Stimulated activated CD4-positive, alpha-beta T cell treated with anti-CD3 and anti-CD28 coated beads, Interleukin-1b, Interleukin-23, amount 100 ng/mL, for 4 hours (primary cell): ENCODE measurements at places on chromosomes 2 and 18.

DNA sequence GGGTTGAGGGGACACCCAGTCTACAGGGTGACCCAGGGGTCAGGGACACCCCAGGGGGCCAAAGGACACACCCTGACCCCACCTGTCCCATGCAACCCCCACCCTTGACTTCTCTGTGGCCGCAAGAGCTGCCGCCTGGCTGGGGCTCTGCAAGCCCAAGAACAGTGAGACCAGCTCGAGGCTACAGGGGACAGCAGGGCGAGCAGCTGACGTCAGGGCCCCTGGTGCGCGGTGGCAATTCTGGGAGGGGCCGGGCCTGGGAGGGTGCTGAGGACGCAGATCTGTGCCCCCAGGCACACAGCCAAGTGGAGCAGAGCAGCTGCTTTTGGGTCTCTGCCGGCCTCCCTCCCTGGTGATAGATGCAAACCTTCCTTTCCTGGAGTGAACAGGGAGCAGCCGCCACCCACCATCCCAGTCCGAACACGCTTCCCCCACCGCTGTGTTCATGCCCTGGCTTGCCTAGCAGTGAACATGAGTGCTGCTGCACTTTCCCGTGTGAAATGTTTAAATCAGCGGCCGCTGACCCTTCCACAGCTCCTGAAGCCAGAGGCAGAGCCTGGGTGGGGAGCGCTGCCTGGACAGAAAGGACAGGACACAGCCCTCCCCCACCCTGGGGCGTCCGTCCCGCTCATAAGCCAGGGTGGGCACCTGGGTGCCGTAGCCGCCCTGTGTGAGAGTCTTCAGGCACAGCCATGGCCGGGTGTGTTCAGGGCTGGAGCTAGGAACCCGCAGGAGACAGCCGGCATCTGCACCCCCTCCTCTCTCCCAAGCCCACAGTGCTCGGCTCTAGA lies 46.9 kb downstream of the SLC66A2 start:
- no peak for DNase-seq

DNA sequence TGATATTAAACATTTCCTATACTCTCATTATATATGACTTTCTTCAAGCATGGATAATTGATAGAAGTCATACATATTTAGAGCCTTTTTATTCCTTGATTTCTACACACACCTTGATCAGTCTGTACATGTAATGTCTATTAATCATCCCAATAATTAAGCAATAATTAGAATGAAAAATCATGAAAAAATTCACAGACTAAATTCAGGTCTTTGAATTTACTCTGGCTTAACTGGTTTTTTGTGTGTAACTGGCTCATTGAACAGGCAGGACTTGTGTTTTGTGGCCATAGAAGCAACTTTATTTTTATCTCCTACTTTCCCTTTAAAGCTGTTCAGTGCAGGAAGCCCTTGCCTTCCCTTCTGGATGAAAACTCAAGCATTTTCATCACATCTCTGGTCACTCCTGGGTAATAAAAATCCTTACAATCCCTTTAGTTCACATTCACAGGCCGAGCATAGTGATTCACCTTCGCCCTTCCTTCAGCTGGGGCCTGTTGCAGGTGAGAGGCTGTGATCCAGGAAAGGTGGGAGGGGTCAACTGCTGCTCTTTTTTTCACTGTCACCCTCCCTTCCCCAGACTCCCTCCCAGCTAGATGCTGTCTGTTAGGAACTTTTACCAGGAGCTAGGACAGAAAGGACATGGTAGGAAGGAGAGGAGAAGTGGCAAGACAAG lies 58.0 kb upstream of the ITSN2 start:
- no peak for DNase-seq

- DNase-seq: no peak
These were observed 101.8 kb downstream of the AKAIN1 start for GRCh38 chr18:5095239-5095638.

DNA sequence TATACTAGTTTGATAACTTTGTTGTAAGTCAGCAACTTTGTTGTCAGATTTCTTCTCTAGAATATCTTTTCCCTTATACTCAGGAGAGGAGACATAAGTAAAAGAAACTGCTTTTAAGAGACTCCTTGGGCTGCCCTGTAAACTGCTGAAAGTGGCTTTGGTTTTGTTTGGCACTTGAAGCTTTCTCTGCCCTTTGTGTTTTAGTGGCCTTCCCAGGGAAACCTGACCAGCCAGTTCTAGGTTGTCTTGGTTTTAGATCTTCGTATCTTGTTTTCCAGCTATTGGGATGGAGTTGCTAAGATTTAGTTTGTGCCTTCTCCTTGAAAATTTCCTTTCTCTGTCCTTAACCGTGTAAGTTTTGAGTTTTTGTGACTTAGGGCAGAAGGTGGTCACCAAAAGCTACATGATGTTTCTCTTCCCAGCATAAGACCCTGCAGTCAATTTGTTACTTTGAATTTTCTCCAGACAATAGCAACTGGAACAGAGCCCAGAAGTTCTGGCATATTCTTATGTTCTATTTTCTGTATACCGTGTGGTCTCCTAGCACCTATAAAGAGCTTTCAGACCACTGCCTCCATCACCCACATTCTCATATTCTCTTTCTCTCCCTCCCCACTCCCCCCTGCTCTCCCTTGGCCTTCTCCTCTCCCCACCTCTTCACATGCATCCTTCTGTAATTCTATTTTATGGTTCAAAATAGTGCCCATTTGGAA lies 81.1 kb downstream of the BOLA3 start:
- DNase-seq: no peak

DNA sequence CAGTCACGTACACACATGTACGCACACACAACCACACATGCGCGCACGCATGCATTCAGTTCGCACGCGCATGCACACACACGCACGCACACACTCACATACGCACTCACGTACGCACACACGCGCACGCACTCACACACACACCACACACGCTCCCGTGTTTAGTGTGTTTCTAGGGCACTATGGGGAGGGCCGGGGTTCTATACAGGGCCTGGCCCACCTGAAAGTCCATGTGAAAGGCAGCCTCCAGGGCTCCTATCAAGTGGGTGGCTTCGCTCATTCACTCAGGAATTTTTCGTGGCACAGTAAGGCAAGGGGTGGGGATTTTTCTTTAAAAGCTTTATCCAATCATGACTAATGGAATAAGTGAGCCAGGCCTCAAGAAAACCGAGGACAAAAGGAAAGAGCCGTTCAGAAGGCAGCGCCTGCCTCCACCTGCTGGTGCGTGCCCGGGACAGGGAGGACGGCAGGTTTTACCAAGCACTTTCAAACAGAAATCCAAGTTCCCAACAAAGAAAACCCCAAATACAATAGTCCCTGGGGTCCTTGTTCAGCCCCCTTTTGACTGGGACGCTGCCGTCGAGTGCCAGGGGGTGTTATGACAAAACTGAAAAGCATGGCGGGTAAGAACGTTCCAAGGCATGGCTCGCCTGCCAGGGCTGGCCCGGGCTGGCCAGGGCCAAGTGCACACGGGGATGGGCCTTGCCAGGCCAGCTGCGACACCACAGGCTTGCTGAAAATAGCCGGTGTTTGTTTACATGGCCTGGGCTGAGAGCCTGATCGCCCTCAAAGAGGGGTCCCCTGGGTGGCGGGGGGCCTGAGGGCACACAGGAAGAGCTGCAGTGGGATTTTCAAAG lies 110.0 kb downstream of the HDAC4 start:
- no peak for DNase-seq

DNA sequence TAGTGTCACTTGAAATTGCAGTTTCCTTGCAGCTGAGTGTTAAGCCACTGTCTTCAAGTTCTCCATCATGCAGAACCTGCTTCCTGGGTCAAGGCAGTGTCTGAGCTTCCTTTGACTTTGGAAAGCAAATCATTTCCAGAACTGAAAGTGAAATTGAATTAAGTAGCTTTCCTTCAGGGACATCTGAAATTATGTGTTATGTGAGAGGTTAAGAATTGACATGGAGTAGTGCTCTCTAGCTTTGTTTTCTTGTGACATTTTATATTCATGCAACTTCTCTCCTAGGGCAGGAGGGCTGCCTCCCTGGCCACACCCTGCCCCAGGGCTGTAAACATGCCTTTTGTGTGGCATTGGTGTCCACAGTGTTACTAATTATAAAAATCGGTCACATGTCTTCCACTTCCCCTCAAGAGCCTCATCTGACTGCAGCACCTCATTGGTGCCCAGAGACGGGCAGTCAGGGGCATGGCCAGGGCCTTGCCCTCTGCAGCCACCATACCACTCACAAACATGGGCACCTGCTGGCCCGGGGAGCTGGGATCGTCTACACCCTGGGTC lies 14.4 kb downstream of the RAB12 start:
- no peak for DNase-seq

GRCh38 chr2:70603066-70603465 lies 49.4 kb upstream of the TGFA start:
- DNase-seq: no peak

DNA sequence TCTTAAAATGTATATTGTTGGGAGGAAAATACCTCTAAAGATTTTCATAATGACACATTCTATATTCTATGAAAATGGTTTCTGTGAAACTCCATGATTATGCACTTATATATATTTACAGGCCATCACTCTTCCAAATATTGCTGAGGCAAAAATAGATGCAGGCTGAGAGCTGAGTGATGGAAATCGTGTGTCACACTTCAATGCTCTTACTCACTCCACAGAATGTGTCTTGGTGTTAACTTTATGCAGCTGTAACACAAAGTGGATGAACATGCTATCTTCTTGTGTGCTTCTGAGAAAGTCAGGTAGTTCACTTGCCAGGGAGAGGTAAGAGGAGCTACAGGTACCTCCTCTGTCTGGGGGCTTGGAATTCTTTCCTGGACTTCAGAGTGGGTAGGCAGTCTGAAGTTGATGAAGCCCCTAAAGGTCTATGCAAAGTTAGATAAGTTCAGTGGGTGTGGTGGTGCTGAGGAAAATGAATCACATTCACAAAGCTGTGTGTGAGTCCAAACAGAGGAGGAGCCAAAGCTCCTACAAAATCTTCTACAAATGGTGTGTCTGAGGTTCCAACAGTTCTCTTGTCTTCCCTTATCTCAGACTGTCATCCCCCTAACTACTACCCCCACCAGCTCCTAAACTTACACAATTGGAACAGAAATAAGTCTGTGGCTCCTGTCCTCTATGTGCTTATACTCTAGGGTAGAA lies 74.2 kb upstream of the ST6GAL2 start:
- no peak for DNase-seq

GRCh38 chr2:48790407-48791170 lies 35.1 kb upstream of the LHCGR start:
- DNase-seq: no peak

DNA sequence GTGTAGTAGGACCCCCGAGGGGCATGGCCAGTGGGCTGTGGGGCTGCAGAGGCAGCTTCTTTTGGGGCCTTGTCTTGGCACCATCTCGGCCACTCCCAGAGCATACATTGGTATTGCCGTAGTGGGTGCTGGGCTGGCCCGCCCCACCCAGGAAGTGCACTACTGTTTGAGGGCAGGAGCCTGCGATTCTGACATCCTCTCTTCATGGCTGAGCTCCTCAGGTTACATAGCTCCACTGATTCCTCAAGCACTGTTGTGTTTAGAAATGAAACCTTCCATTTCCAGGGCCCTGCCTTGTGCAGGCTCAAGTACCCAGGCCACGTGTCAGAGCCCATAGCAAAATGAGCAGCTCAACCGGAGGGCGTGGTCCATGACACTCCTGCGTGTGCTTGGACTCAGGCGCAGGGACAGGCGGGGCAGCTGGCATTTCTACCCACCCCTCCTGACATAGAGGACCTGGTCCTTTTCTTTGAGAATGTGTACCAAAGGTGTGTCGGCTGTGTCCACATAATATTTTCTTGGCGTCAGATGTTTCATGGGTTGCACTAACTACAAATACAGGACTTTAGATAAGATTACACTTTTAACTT lies 67.9 kb downstream of the DGKD start:
- peak; percentile 31 for DNase-seq

- no peak for DNase-seq
These were observed 176.7 kb downstream of the ST6GAL2 start for GRCh38 chr2:106709229-106709628.

GRCh38 chr18:54269893-54270844 lies 852 bp downstream of the POLI start:
- no peak for DNase-seq

- DNase-seq: no peak
These were observed 282.6 kb downstream of the LRP1B start for GRCh38 chr2:141848191-141848590.
